ENCODE measurements at places on chromosomes 3 and 15.

- no peak overlapping the region for H3K27ac ChIP-seq
- no peak for DNase-seq
- H3K36me3 ChIP-seq: no peaks in the 10 kb centered on the region
- H3K27me3 ChIP-seq: no peaks in the 10 kb centered on the region
- no peak overlapping the region for H3K4me3 ChIP-seq
- H3K4me1 ChIP-seq: no peaks in the 10 kb centered on the region
These were observed 1115.0 kb downstream of the IGSF11 start for GRCh38 chr3:117919621-117920020.

DNA sequence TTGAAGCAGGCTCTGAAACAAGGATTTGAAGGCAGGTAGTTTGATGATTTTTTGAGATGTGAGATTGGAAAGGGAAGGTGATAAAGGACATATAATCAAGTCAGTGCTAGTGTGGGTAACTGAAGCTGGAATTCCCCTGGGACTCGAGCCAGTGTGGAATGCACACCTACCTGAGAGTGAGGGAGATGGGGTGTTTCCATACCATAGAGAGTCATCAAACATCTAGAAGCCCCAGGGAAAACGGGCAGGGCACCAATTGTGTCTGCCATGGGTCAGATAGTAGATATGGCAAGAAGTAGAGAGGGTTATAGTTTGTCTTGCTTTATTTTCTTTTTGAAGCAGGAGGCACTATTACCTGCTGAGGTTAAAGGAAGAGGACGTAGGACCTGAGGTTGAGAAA is 120.0 kb downstream of the SSR3 start:
- no peaks in the 10 kb centered on the region for H3K4me1 ChIP-seq
- H3K36me3 ChIP-seq: no peaks in the 10 kb centered on the region
- H3K27me3 ChIP-seq: no peaks in the 10 kb centered on the region
- no peak overlapping the region for H3K27ac ChIP-seq
- no peak for DNase-seq

DNA sequence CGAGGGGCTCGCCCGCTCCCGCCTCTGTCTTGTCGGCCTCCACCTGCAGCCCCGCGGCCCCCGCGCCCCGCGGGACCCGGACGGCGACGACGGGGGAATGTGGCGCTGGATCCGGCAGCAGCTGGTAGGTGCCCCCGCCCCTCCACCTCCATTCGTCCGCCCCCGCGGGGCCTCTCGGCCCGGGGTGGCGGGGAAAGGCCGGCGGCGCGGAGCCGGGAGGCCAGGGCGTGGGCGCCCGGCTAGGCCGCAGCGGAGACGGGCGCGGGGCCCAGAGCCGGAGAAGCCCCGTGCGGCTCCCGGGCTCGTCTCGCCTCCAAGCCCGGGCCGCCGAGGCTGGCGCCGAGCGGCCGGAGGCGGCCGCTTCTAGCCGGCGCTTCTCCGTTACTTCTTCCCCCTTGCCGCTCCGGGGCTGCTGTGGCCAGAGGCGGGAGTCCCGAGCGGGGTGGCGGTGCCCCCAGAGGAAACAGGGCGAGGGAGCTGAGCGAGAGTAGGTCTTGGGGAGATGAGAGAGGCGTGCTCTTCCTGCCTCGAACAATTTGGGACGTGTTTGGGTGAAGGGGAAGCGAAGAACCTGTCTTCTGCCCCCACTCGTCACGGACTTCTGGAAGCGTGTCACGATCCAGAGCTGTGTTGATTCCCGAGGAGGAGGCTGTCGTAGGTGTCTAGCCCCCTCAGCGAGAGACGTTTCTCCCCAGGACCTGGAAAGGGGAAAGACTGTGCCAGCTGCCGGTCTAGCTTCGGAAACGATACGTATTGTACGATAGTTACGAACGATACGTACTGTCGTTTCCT is 555 bp downstream of the ATP11B start:
- H3K4me3 ChIP-seq: peak overlapping the region; percentile 72
- DNase-seq: peak; percentile 74
- H3K36me3 ChIP-seq: no peaks in the 10 kb centered on the region
- H3K27me3 ChIP-seq: no peaks in the 10 kb centered on the region
- peak overlapping the region; percentile 94 for H3K27ac ChIP-seq

- no peak for DNase-seq
- no peak overlapping the region for H3K27ac ChIP-seq
- H3K27me3 ChIP-seq: peaks cover 6% of the 10 kb centered on the region
- no peak overlapping the region for H3K4me3 ChIP-seq
- peaks cover 18% of the 10 kb centered on the region for H3K4me1 ChIP-seq
- H3K36me3 ChIP-seq: no peaks in the 10 kb centered on the region
These were observed 30.5 kb upstream of the XIRP1 start for GRCh38 chr3:39222939-39223338.

- H3K4me3 ChIP-seq: no peak overlapping the region
- H3K27me3 ChIP-seq: no peaks in the 10 kb centered on the region
- no peaks in the 10 kb centered on the region for H3K36me3 ChIP-seq
These were observed 1119.6 kb downstream of the ZPLD1 start for GRCh38 chr3:103554451-103554850.

DNA sequence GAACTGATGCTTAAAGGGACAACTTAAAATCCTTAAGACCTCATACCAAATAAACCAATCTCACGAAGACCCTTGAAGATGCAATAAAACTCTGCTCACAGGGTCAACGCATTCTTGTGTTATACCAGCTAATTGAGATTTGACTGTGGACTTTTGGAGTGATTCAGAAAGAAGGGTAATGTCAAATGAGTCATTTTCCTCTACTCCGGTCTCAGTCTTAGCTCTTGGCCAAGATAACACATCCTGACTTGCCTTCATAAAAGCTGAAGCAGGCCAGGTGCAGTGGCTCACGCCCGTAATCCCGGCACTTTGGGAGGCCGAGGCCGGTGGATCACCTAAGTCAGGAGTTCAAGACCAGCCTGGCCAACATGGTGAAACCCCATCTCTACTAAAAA is 3.8 kb downstream of the PKM start:
- H3K36me3 ChIP-seq: peaks cover 6% of the 10 kb centered on the region
- peak overlapping the region; percentile 3 for H3K27ac ChIP-seq
- H3K27me3 ChIP-seq: no peaks in the 10 kb centered on the region

DNA sequence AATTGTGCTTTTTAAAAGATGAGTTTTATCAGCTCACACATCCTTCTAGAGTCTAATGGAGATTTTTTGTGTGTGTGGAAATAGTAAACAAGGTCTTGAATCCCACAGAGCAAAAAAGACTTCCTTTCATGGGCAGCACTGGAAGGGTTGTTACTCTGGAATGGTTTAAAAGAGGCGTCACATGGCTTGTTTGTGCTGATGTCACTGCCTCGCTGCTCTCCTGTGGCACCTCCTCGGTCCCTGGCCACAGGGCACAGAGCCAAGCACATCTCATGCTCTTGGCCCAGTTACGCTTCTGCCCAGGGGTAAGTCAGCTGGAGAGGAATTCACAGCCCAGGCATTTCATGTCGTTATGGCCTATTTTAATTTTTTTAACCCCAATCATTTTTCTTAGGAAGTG is 53.2 kb downstream of the PGPEP1L start:
- peaks cover 6% of the 10 kb centered on the region for H3K36me3 ChIP-seq
- H3K27me3 ChIP-seq: no peaks in the 10 kb centered on the region
- no peaks in the 10 kb centered on the region for H3K4me1 ChIP-seq
- DNase-seq: no peak

DNA sequence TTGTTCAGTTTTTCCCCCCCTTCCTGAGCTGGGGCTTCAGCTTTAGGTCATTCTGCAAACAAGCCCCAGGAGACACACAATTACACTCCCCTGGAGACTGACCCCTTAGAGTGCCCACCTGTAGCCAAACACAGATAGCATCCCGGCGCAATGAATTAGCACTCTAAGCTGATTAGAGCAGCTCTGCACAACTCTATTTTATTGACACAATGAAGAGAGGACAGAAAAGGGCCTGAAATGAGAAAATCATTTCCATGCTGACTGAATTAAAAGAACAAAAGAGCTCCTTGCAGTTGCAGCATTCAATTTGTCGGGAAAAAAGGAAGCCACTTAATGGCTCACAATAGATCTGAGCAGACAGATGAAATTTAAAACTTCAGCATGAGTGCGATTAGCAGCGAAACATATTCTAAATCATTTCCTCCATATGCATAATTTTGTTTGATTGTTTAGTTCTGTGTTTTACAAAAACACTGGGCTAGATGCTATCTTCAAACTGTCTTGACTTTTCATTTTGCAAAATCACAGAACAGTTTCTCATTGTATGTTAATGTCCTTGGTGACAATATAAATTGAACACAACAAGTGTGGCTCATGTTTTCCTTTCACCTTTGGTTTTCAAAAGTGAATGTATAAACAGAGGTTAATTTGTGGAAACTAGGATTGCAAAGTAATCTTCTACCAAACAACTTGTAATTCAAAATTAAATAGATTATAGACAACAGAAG is 308.6 kb downstream of the MECOM start:
- H3K36me3 ChIP-seq: no peaks in the 10 kb centered on the region
- H3K4me1 ChIP-seq: no peaks in the 10 kb centered on the region
- no peak for DNase-seq
- no peak overlapping the region for H3K27ac ChIP-seq
- H3K4me3 ChIP-seq: no peak overlapping the region
- peaks cover 11% of the 10 kb centered on the region for H3K27me3 ChIP-seq

GRCh38 chr15:87481126-87481525 is 775.4 kb downstream of the NTRK3 start:
- H3K27ac ChIP-seq: no peak overlapping the region
- no peaks in the 10 kb centered on the region for H3K27me3 ChIP-seq
- DNase-seq: no peak
- H3K4me3 ChIP-seq: no peak overlapping the region
- no peaks in the 10 kb centered on the region for H3K36me3 ChIP-seq

- H3K27ac ChIP-seq: no peak overlapping the region
- no peak for DNase-seq
- no peaks in the 10 kb centered on the region for H3K4me1 ChIP-seq
- peaks cover 5% of the 10 kb centered on the region for H3K27me3 ChIP-seq
- H3K4me3 ChIP-seq: no peak overlapping the region
- no peaks in the 10 kb centered on the region for H3K36me3 ChIP-seq
These were observed 19.3 kb upstream of the PRR23E start for GRCh38 chr3:127173516-127174166.

- H3K4me1 ChIP-seq: no peaks in the 10 kb centered on the region
- H3K27me3 ChIP-seq: no peaks in the 10 kb centered on the region
- H3K4me3 ChIP-seq: no peak overlapping the region
These were observed 119.2 kb upstream of the ZBED2 start for GRCh38 chr3:111714305-111714704.

- DNase-seq: no peak
- H3K27ac ChIP-seq: no peak overlapping the region
- H3K27me3 ChIP-seq: no peaks in the 10 kb centered on the region
- H3K36me3 ChIP-seq: no peaks in the 10 kb centered on the region
- peaks cover 3% of the 10 kb centered on the region for H3K4me1 ChIP-seq
These were observed 502.2 kb downstream of the PYDC2 start for GRCh38 chr3:191963182-191963581.

- H3K27me3 ChIP-seq: no peaks in the 10 kb centered on the region
- no peak for DNase-seq
These were observed 59.0 kb upstream of the SPTSSB start for GRCh38 chr3:161430307-161430706.

DNA sequence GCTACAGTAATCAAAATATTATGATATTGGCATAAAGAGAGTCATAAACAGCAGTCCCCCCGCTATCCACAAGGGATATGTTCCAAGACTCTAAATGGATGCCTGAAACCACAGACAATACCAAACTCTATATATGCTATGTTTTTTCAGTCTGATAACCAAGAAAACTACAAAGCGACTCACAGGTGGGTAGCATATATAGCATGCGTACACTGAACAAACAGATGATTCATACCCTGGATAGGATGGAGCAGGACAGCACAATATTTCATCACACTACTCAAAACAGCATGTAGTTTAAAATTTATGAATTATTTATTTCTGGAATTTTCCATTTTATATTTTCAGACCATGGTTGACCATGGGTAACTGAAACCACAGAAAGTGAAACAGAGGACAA is 87.0 kb upstream of the PPP2R3A start:
- no peaks in the 10 kb centered on the region for H3K27me3 ChIP-seq
- no peaks in the 10 kb centered on the region for H3K36me3 ChIP-seq
- no peak overlapping the region for H3K4me3 ChIP-seq
- no peak overlapping the region for H3K27ac ChIP-seq

GRCh38 chr15:63971427-63971805 is 74.9 kb downstream of the DAPK2 start:
- H3K27ac ChIP-seq: no peak overlapping the region
- no peaks in the 10 kb centered on the region for H3K27me3 ChIP-seq
- no peaks in the 10 kb centered on the region for H3K36me3 ChIP-seq
- peaks cover 6% of the 10 kb centered on the region for H3K4me1 ChIP-seq

DNA sequence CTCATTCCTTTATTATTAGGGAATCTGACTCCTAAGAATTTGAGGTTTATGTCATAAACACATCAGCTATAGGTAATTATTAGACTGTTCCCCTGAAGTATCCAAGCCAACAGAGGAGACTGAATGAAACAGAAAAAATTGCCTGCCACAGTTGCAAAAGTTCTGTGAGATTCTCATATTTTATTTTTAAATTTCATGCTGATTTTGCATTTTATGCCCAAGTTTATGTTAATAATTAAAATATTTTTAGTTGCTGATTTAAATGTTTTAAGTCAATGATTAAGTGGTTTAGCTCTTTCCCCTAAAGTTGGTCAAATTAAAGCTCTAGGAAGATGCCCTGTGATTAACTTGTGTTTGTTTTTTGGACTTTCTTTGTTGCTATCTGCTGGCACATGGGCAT is 10.2 kb downstream of the SENP8 start:
- no peaks in the 10 kb centered on the region for H3K27me3 ChIP-seq
- no peak overlapping the region for H3K4me3 ChIP-seq

- H3K27me3 ChIP-seq: no peaks in the 10 kb centered on the region
- H3K4me1 ChIP-seq: no peaks in the 10 kb centered on the region
- DNase-seq: no peak
- no peaks in the 10 kb centered on the region for H3K36me3 ChIP-seq
- H3K27ac ChIP-seq: no peak overlapping the region
These were observed 128.7 kb downstream of the APBA2 start for GRCh38 chr15:29014493-29014892.

- no peak overlapping the region for H3K27ac ChIP-seq
- no peaks in the 10 kb centered on the region for H3K4me1 ChIP-seq
- H3K27me3 ChIP-seq: no peaks in the 10 kb centered on the region
- H3K4me3 ChIP-seq: no peak overlapping the region
- no peaks in the 10 kb centered on the region for H3K36me3 ChIP-seq
These were observed 525 bp downstream of the MYH15 start for GRCh38 chr3:108509871-108510270.

GRCh38 chr15:38389924-38390542 is 63.9 kb upstream of the FAM98B start:
- DNase-seq: peak; percentile 58
- H3K36me3 ChIP-seq: no peaks in the 10 kb centered on the region
- no peak overlapping the region for H3K27ac ChIP-seq
- no peaks in the 10 kb centered on the region for H3K27me3 ChIP-seq
- no peaks in the 10 kb centered on the region for H3K4me1 ChIP-seq

Measured in B cell (primary cell).